Esophagus muscularis mucosa (tissue), 4 donors: ENCODE measurements at places on chromosomes 6 and 20.

- no peaks in the 10 kb centered on the region for H3K36me3 ChIP-seq
- DNase-seq, result no peak
- no peaks in the 10 kb centered on the region for H3K4me1 ChIP-seq
- no peak overlapping the region for H3K27ac ChIP-seq
- no peaks in the 10 kb centered on the region for H3K27me3 ChIP-seq
Observed at GRCh38 chr6:40692337-40692736, 105.2 kb upstream of the LRFN2 start.

GRCh38 chr6:12014027-12014872 lies 2.1 kb downstream of the HIVEP1 start:
- H3K36me3 ChIP-seq, result peaks cover 28% of the 10 kb centered on the region
- no peaks in the 10 kb centered on the region for H3K27me3 ChIP-seq
- no peak for DNase-seq

- H3K36me3 ChIP-seq, result peaks cover 11% of the 10 kb centered on the region
- no peak overlapping the region for H3K4me3 ChIP-seq
- no peak overlapping the region for H3K27ac ChIP-seq
- no peaks in the 10 kb centered on the region for H3K4me1 ChIP-seq
- H3K27me3 ChIP-seq, result no peaks in the 10 kb centered on the region
- DNase-seq, result no peak
Observed at GRCh38 chr20:44002861-44003260, 88.2 kb downstream of the TOX2 start.

DNA sequence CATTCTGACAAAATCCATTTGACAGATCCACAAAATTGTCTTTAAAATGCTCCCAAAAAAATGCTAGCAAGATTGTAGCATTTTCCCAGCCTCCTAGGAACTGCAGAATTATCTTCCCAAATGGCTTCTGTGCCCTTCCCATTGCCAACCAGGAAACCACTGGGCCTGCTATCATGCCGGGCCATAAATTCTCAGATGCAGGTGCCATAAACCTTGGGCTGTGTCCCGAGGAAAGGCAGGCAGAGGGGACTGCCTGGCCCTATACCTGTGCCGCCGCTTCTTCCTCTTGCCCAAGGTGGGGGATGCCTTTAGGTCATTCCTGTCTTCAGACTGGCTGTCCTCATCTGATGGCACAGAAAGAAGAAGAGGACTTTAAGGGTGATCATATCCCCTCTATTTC lies 2.8 kb downstream of the VSX1 start:
- no peaks in the 10 kb centered on the region for H3K36me3 ChIP-seq
- no peak overlapping the region for H3K27ac ChIP-seq
- peaks cover 38% of the 10 kb centered on the region for H3K27me3 ChIP-seq
- no peak overlapping the region for H3K4me3 ChIP-seq
- DNase-seq, result no peak

DNA sequence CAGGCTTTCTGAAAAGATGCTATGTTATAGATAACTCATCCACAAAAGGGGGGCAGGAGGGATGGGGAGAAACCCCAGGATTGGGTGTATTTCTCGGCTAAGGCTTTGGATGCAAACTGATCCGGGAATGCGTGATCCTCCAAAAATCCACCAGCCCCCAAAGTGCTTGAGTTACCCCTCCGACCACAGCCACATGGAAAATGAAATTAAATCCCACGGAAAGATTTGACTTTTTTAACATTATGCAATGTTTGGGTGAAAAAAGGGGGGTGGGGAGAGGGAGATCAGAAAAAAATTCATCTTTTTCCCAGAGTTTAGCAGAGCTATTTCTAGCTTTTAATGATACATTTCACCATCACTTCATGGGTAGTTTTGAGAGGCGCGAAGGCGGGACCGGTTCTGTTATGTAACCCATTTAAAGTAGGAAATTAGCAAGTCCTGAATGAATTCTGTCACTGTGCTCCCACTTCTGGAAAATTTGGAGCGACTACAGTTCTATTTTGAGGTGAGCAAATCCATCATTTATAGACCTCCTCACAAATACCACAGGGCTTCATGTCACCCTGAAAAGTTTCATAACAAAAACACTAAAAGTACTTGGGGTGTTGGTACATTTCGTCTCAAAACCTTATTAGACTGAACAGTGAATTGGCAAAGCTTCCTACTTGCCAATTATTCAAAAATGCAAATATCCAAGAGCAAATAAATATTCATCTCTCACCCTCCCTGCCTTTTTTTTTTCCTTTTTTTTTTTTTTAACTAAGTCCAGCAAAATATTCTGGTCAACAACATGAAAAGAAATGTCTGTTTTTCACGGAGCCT lies 51.9 kb upstream of the NFATC2 start:
- no peaks in the 10 kb centered on the region for H3K27me3 ChIP-seq
- H3K4me1 ChIP-seq, result peaks cover 24% of the 10 kb centered on the region
- no peak overlapping the region for H3K4me3 ChIP-seq
- DNase-seq, result no peak

- no peaks in the 10 kb centered on the region for H3K36me3 ChIP-seq
- no peak for DNase-seq
- no peak overlapping the region for H3K27ac ChIP-seq
- no peaks in the 10 kb centered on the region for H3K4me1 ChIP-seq
- H3K27me3 ChIP-seq, result no peaks in the 10 kb centered on the region
Observed at GRCh38 chr6:29071831-29072723, 15.0 kb downstream of the OR2B3 start.

DNA sequence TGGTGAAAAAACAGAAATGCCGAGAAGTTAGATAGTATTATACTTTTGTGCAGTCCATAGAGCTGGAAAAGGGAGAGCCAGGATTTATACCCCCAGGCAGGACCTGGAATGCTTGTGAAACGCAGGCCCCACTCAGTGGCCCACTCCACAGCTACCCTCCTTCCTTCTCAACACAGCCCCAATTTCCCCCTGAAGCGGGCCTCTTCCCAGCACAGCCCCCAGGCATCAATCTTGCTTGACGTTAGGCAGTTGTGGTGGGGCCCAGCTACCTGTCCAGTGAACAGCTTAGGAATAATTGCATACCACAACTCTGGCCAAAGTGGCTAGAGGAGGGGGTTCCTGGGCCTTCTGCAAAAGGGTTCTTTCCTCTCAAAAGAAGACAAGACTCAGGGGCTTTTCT lies 61.3 kb downstream of the PPP1R3G start:
- no peak for DNase-seq
- no peak overlapping the region for H3K27ac ChIP-seq
- H3K36me3 ChIP-seq, result no peaks in the 10 kb centered on the region
- H3K27me3 ChIP-seq, result no peaks in the 10 kb centered on the region
- H3K4me3 ChIP-seq, result no peak overlapping the region

DNA sequence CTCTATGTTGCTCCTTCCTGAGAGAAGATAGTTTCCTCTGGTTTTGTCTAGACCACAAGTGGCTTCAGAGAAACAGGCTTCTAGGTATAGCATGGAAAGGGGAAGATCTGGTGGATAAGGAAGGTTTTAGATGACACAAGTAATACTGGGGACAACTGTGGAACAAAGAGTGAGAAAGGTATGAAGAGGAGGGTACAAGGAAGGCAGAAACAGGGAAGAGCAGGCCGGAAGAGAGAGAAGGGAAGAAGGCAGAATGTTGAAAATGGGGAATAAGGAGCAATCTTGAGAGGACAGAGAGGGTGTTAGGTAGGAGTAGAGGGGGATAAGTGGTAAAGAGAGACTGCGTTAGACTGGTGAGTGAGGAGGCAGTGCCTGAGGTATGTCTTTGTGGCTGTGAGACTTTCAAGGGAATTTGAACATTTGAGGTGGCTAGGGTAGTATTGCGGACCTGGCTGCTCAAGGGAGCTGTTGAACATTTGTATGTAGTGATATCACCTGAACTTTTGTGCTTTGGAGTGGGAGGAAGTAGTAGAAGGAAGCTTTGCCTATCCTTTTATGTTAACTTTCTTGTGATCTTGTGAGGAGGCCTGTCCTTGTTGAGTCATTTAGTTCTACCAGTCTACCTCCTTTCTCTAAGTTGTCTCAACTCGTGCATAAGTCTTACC lies 69.5 kb downstream of the FOXO3 start:
- no peak for DNase-seq
- H3K27me3 ChIP-seq, result no peaks in the 10 kb centered on the region
- H3K4me3 ChIP-seq, result no peak overlapping the region

DNA sequence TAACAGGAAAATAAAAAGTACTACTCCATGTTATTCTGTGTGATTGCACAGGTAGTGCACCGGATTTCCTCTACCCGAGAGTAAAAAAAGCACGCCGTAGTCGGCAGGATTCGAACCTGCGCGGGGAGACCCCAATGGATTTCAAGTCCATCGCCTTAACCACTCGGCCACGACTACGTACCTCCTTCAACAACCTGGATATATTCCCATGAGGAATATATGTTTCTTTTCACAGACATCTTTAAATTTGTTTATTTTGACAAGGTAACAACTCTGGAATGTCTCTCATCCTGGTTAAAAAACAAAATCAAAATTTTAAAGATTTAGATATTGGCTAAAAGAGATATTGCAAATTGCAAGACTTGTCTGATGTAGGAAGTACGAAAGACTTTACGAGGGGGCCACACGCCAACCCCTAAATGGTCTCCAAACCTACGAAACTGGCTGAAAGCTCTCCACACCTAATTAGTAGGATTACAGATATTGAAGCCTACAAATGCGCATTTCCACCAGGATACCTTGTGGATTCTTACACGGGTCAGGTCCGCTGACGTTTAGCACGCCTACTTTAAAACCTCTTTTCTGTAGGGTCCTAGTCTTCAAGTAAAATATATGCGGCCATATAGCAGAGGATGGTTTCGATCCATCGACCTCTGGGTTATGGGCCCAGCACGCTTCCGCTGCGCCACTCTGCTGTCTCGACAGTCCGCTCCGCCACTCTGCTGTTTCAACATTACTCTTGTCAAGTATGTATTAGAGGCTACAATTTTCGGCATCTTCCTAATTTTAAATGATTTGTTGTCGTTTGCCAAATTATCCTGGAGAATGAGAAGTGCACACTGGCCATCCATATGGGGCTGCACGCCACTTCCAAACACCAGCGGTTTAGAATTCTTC lies 52.2 kb upstream of the BTN3A2 start:
- H3K4me3 ChIP-seq, result peak overlapping the region; percentile 50
- H3K27ac ChIP-seq, result peak overlapping the region; percentile 62
- no peaks in the 10 kb centered on the region for H3K27me3 ChIP-seq

- DNase-seq, result no peak
- no peak overlapping the region for H3K27ac ChIP-seq
- no peaks in the 10 kb centered on the region for H3K27me3 ChIP-seq
- no peaks in the 10 kb centered on the region for H3K36me3 ChIP-seq
- H3K4me1 ChIP-seq, result no peaks in the 10 kb centered on the region
Observed at GRCh38 chr6:40249935-40250334, 315.7 kb upstream of the MOCS1 start.

- no peaks in the 10 kb centered on the region for H3K27me3 ChIP-seq
- peaks cover 25% of the 10 kb centered on the region for H3K4me1 ChIP-seq
- no peak for DNase-seq
- no peak overlapping the region for H3K4me3 ChIP-seq
- no peak overlapping the region for H3K27ac ChIP-seq
Observed at GRCh38 chr6:113997116-113997515, 26.2 kb upstream of the HDAC2 start.

DNA sequence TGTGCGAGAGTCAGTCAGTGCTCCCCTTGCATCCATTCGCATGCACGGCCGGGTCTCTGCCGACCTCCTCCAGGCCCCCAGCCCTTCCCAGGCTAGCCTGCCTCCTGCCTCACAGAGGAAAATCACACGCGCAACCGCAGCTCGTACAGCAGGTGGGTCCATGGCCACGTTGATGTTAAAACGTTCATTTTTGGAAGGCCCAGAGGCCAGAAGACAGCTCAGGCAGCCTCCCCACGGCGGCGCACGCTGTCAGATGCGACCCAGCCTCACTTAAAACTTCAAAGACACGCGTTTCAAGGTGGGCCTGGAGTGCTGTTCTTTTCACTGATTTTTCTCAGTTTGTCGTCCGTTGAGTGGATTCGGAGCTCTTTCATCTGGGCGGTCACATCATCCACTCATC lies 276.5 kb downstream of the SMOC2 start:
- no peak overlapping the region for H3K27ac ChIP-seq
- no peaks in the 10 kb centered on the region for H3K36me3 ChIP-seq
- no peak overlapping the region for H3K4me3 ChIP-seq
- no peaks in the 10 kb centered on the region for H3K27me3 ChIP-seq
- H3K4me1 ChIP-seq, result no peaks in the 10 kb centered on the region
- peak; percentile 79 for DNase-seq

DNA sequence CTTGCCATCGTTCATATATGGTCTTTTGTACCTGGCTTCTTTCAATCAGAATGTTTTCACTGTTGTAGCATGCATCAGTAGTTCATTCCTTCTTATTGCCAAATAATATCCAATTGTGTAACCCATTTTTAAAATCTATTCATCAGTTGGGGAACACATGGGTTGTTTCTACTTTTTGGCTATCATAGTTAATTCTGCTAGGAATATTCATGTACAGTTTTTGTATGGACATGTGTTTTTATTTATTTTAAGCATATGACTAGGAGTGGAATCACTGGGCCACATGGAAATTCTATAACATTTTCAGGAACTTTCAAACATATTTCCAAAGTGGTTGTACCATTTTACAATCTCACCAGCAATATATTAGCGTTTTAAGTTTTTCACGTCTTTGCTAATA lies 187.4 kb upstream of the PRND start:
- DNase-seq, result no peak
- peaks cover 5% of the 10 kb centered on the region for H3K27me3 ChIP-seq

- H3K27me3 ChIP-seq, result no peaks in the 10 kb centered on the region
- no peak for DNase-seq
- H3K27ac ChIP-seq, result peak overlapping the region; percentile 90
- peaks cover 57% of the 10 kb centered on the region for H3K4me1 ChIP-seq
Observed at GRCh38 chr20:2873747-2874041, 413 bp downstream of the PTPRA start.

- H3K4me1 ChIP-seq, result no peaks in the 10 kb centered on the region
Observed at GRCh38 chr6:48994811-48995210, 468.2 kb downstream of the MMUT start.

DNA sequence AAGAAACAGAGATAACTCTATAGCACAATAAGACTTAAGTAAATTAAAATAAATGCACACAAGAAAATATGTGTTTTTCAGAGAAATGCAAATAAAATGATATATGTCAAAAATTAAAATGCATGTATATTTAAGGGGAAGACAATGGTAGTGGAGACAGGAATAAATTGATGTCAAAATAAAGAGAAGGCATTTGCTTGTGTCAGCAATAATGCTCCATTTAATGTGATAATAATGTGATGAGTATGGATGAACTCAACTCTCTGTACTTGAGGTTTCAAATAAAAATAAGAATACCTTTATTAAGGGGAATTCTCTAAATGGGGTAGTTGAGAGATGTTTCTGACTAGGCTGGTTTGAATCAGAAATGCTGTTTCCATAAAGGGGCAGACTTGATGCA lies 45.7 kb upstream of the BCKDHB start:
- no peaks in the 10 kb centered on the region for H3K4me1 ChIP-seq
- DNase-seq, result no peak
- H3K36me3 ChIP-seq, result no peaks in the 10 kb centered on the region
- no peak overlapping the region for H3K27ac ChIP-seq
- no peak overlapping the region for H3K4me3 ChIP-seq
- no peaks in the 10 kb centered on the region for H3K27me3 ChIP-seq
